ENCODE measurements at places on chromosomes 11 and 22.
A peak's percentile ranks its signal among the peaks of the same experiment; 100 is the strongest.

DNA sequence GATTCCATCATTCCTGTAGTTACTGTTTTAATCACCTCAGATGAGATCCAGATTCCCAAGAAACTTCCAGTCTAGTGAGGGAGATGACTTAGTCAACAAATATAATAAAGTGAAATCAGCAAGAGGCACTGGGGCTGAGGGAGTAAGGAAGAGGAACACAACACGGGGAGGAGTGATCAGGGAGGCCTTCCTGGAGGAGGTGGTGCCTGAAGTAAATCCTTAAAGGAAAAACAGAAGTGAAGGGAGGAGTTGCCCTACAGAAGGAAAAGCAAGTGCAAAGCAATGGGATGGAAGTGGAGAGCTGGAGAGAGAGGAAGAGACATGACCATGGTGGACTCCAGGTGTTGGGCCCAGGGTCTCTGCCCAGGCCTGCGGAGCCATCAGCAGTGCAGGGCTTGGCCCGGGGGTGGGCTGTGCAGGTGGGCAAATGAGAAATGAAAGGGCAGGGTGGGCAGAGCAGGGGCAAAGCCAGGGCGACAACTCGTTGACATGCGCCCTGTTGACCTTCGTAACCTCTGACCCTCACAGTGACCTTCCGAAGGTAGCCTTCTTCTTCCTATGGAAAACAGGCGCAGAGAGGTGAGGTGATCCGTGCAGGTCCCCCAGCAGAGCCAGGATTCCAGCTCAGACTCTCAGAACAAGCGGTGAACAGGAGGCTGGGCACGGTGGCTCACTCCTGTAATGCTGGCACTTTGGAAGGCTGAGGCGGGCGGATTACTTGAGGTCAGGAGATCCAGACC is 12.1 kb upstream of the PPARA start:
- no peaks in the 10 kb centered on the region for H3K27me3 ChIP-seq
- no peak for DNase-seq
- no peaks in the 10 kb centered on the region for H3K36me3 ChIP-seq

DNA sequence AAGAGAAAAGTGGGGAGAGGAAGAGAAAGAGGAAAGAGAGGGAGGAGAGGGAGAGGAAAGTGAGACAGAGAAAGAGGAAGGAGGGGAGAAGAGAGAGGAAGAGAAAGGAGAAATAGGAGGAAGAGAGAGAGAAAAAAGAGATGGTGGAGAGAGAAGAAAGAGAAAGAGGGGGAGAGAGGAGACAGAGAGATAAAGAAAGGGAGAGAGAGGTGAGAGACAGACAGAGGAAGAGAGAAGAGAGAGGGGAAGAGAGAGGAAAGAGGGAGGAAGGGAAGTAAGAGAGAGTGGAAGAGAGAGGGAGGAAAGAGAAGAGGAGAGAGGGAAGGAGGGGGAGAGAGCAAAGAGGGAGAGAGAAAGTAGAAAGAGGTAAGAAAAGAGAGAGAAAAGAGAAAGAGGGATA is 9.4 kb upstream of the SEZ6L start:
- DNase-seq = no peak
- H3K4me1 ChIP-seq = no peaks in the 10 kb centered on the region
- no peak overlapping the region for H3K4me3 ChIP-seq
- H3K27me3 ChIP-seq = no peaks in the 10 kb centered on the region
- no peaks in the 10 kb centered on the region for H3K36me3 ChIP-seq
- no peak overlapping the region for H3K27ac ChIP-seq

- peak overlapping the region; percentile 63 for H3K27ac ChIP-seq
- H3K4me3 ChIP-seq = no peak overlapping the region
- H3K36me3 ChIP-seq = no peaks in the 10 kb centered on the region
Observed at GRCh38 chr22:24107661-24108060, 73.6 kb upstream of the SUSD2 start.

DNA sequence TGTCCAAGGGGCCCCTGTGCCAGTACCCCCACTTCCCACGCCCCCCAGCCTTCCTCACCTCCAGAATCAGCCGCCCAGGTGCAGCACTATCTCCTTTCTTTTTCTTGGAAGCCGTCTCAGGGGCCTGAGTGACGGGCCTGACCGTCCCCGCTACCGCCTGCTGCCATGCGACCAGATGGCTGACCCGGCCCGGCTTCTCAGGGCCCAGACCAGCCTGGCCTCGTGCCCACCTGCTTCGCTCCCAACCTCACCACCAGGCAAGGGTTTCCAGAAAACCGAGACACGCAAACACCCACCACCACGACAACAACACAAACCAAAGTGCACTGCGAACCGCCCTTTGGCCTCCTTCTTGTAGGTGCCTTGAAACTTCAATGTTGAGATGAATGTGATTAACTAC is 39.1 kb downstream of the MACROD1 start:
- no peaks in the 10 kb centered on the region for H3K36me3 ChIP-seq
- H3K27ac ChIP-seq = no peak overlapping the region

DNA sequence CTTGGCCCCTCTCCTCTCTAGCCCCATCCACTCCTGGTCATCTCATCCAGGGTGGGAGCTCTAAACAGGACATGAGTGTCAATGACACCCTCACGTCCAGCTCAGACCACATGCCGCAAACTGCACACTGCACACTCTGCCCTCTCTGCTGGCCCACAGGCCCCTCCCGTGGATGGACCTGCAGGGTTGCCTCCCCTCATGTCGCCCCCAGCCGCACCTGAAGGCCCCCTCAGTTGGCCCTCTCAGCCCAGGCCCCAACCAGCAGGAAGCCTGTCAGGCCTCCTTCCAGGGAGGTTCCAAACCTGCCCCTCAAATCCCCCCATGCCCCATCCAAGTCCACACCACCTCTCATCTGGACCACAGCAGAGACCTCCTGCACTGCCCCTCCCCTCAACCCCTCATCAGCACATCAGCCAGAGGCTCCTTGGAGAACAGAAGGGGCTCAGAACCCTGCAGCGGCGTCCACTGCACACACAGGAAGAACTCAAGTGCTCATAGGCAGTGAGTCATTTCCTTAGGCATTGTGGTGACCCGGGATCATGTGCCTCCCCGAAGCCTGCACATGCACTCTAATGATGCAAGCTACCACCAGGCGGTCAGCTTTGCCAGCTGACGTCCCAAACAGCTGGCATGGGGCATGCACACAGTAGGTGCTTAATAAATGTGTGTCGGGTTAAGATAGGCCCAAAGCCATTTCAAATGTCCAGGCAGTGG is 12.9 kb upstream of the CDKN1C start:
- no peaks in the 10 kb centered on the region for H3K27me3 ChIP-seq
- DNase-seq = peak; percentile 84
- H3K27ac ChIP-seq = peak overlapping the region; percentile 51
- H3K4me1 ChIP-seq = no peaks in the 10 kb centered on the region
- no peak overlapping the region for H3K4me3 ChIP-seq

Measured in right atrium auricular region (tissue), 2 donors.